Fibroblast of skin of right quadriceps (primary cell): ENCODE measurements at places on chromosomes 2 and 18.
A peak's percentile ranks its signal among the peaks of the same experiment; 100 is the strongest.

DNA sequence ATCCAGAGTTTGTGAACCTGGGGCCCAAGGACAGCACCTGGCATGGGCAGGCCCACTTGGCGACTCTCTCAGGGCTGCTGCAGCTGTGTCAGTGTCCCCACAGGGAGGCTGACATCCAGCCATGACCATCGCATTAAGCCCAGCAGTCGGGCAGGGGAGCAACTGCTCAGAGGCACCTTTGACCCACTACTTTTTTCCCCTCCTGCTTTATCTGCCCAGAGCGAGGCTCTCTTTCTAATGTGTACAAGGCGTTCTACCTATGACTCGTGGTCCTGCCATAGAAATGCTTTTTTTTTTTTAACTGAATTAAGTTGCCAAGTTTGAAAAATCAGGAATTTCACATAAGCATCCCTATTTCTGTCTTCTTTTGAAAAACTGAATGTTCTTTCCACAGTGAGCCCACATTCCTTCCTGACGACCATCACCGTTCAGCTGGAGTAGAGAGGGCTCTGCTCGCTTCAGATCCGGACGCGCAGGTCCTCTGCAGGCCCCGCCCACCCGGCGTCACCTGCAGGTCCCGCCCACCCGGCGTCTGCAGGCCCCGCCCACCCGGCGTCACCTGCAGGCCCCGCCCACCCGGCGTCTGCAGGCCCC is 403 bp upstream of the CLUL1 start:
- no peak for DNase-seq

- DNase-seq: no peak
Measured at GRCh38 chr2:26164231-26164630, 8.7 kb upstream of the GAREM2 start.

DNA sequence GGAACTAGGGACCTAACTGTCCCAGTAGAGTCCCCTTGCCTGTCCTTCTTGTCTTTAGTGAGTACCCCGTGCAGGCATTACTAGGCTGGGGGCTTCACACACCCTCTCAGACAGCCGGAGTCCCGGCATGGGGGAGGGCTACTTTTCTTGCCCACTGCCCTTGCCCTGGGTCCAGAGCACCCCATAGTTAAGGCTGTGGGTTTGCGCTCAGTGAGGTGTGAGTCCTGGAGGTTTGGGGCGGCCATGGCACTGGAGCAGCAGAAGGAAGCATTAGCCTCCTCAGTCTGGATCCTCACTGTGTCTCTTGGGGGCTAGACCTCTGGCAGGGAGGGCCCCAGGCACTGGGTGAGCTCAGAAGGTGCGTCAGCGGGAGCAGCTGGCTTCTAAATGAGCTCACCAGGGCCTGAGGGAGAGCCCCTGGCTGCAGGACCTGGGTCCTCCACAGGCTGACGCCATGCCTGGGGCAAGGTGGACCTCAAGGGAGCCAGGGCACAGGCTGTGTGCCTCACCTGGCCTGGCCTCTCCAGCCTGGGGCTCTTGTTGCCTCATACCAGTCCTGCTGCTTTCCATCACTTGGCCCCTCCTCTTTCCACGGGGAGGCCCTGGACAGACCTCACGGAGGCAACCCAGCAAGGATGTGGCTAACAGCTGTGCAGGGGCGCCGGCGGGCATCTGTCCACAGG is 27.4 kb downstream of the HS6ST1 start:
- no peak for DNase-seq

DNA sequence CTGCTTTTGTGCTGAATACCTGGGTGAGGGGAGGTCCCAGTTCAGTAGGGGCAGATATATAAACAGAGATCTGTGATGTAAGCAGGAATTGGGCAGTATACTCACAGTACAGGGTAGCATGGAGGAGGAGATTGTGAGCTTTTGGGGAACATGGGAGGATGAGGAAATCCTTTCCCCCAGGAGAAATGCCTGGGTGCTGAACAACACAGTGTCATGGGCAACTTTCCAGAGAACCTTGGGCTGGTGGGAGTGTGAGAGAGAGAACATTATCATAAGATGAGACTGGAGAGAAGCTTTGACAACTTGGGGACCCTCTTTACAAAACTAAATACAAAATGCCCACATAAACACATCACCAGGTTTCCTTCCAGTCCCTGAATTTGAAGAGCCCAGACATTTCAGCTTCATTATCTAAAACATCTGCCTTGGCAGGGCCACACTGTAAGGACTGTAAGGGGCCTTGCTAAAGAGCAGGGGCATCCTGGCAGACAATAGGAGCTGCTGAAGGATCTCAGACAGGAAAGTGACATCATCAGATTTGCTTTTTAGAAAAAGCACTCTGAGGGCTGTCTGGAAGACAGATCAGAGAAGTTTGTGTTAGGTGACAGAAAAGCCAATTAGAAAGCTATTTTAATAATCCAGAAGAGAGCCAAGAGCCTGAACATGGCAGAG is 303.1 kb upstream of the FBXO11 start:
- DNase-seq: peak; percentile 73

DNA sequence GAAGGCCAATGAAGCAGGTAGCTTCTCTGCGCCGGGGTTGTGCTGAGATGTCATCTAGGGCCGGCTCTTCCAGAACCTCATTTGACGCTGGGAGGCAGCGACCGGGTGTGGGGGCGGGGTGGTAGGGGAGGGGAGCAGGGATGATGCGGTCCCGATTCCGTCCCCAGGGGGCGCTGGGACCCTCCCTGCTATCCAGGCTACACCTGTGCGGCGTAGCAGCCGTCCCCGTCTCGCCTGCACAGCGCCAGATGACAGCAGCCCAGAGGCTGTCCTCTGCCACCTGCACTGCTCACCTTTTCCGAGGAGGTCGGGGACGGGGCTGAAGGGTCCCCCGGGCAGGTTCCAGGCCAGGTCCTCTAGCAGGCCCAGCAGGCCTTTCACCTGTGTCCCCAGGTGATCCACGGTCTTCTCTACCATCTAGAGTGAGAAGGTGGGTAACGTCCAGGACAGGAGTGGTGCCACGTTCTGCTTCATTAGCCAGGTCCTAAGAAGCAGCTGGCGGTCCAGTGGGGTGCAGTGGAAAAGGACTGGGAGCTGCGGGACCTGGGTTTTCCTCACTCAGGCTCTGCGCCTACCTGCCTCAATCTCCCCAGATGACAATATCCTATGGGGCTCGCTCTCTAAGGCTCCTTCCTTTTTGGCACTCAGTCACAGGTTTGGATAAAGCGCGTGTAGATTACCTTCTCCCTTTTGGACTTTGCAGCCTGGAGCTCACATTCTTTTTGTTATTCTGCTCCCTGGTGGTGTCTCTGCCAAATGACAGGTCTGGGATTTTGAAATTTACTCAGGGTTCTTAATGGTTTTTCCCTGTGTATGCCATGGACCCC is 56.0 kb upstream of the RAB6C start:
- DNase-seq: peak; percentile 40

DNA sequence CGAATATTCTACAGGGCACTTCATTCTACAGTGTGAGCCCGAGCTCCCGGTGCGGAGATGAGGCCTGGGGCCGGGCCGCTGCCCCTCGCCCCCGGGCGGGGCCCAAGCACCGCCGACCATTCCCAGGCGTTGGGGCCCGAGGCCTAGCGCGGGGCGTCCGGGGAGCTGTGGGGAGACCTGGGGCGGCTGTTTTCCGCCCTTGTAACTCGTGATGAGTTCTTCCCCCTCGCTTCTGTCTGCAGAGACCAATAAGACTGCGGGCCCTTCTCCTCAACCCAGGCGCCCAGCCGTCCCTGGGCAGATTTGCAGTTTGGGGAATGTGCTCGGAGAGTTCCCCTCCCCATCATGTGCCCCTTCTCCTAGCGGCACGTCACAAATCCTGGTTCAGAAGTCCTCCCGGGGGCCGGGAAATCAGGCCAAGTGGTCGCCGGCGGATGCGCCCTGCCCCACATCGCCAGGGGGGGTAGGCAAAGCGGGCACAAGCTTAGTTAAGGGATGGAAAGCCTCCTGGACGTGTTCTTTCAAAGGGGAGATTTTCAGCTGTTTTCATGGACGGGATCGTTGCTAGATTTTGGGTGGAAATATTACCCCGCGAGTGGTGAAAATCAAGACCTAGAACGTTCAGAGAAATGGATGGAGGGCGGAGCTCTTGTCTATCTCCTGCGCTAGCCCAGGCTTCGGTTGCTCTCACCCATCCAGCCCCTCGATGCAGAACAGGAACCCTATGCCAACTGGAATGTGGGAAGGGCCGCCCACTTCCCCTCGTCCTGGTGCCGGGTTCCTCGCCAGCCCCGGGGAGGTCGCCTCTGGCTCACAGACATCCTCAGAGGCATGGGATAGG is 18.8 kb upstream of the HAAO start:
- peak; percentile 63 for DNase-seq

DNA sequence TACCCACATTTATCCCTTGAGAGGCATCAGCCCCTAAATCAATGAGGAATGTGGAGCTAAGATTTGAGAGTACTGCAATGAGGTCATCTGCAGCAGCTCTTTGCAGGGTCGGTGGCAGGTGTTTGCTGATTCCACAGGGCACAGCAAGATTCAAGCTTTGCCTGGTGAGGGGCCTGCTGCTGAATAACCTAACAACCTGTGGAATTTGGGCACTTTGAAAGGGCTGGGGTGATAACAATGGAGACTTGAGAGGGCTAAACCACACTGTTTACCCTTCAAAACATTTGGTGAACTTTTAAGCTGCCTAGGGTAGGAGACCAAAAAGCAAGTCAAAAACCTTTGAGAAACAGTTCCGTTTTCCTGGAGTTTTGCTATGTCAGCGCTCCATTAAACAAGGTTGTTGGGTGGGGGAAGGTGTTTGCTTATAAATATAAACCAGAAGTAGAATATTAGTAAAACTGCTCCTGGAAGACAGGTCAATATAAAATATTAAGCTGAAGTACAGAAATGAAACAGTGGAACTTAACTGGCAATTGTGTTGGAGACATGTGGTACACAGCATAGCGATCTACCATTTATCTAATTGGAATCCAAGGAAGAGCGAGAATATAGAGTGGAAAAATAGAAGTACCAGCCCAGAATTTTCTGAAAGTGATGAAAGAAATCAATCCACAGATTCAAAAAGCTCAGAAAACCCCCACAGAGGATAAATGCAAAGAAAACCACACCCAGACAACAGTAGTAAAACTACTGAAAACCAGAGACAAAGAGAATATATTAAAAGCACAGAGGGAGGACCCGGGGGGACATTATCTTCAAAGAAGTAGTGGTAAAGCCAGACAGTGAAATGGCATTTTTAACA is 15.7 kb downstream of the COPS8 start:
- no peak for DNase-seq

GRCh38 chr2:127829845-127830246 is 18.9 kb upstream of the WDR33 start:
- DNase-seq: no peak

DNA sequence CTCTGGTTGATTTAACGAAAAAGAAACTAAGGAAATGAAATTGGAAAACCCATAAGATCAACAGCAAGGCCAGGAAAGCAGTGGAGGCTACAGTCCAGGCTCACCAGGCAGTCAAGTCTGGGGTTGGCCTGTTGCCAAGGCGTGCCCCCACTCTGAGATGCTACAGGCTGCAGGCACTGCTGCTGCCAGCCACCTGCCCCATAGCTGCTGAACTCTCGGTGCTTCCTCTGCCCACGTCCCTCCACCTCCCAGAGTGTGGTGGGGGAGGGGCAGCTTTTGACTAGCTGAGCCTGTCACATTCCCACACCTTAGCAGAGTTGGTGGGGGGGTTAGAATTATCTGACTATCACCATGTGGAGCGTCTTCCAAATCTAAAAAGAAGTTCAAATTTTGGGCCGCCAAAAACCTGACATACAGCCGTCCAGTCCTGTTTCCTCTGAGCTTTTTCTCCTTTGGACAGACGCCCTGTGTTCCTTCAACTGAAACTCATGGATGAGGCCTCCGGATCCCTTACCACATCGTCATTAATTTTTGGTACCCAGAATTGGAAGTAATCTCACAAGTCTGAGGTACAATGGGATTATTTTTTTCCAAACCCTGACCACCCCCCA is 3.9 kb upstream of the SH3RF3 start:
- DNase-seq: no peak

GRCh38 chr2:201707753-201708152 is 9.3 kb upstream of the MPP4 start:
- DNase-seq: peak; percentile 67

- DNase-seq: peak; percentile 47
Measured at GRCh38 chr18:76354348-76354747, 140.7 kb downstream of the ZNF516 start.
